Activated CD4-positive, CD25-positive, alpha-beta regulatory T cell (primary cell): ENCODE measurements at places on chromosomes 11 and 22.
A peak's percentile ranks its signal among the peaks of the same experiment; 100 is the strongest.

GRCh38 chr11:20544603-20545237 is 54.7 kb upstream of the SLC6A5 start:
- no peak for DNase-seq

DNA sequence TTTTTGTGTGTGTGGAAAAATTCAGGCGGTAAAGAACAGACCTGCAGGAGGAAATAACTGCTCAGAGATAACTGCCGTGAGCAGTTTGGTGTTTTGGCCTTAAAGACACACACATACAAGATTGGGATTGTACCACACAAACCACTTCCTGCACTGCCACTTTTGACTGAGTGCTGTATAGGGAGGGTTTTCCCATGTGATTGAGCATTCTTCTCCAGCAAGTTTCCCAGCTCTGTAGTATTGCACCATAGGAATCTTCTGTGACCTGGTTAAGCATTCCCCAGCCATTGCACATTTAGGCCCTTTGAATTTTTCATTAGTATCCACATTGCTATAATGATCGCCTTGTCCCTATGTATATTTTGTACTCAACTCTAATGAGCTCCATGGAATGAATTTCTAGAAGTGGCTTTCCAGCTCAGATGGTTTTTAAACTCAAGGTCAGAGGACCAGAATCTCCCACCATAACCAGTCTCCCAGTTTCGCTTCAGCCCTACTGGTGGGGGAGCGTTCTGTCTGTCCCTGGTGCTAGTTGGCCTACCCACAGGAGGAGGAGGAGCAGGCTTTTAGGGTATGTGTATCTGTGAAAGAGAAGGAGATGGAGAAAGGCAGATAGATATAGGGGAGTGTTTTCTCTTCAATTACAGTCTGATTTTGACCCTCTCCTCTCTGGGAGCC is 9.3 kb downstream of the CD82 start:
- DNase-seq = no peak

DNA sequence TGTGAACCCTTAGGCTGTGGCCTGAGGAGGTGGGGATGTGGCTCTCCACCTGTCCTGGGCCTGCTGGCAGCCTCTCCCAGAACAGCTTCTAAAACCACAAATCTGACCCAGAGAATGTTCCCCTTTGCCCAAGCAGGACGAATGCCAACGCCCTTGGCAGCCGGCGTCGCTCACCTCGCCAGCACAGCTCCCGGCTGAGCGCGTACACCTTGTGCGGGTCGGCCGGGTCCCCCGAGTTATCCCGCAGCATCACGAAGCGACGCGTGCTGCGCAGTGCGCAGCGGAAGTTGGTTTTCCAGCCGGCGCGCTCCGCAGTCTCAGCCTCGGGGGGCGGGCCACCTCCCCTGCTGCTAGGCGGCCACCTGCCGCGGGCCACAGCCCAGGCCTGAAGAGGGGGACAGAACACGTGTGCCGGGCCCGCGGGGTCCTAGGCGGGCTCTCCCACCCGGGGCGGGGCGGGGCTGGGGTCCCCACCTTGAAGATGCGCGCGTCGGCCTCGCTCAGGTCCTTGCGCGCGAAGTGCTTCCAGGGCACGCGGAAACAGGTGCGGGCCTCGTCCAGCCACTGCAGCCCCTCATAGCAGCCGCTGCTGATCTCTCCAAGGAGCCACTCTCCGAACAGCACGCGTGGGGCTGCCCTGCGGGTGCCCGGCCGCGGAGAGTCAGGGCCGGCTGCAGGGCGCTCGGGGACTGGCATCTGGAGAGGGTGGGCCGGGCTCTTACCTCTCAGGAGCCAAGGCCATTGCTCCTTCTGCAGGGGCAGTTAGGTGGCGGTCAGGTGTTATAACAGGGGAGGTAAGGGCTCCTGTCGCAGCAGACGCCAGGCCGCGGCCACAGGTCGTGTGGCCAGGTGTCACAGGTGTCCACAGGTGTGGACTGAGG is 887 bp downstream of the IRF7 start:
- DNase-seq = no peak

- DNase-seq = no peak
Observed at GRCh38 chr11:1567052-1567720, 4.9 kb downstream of the DUSP8 start.

DNA sequence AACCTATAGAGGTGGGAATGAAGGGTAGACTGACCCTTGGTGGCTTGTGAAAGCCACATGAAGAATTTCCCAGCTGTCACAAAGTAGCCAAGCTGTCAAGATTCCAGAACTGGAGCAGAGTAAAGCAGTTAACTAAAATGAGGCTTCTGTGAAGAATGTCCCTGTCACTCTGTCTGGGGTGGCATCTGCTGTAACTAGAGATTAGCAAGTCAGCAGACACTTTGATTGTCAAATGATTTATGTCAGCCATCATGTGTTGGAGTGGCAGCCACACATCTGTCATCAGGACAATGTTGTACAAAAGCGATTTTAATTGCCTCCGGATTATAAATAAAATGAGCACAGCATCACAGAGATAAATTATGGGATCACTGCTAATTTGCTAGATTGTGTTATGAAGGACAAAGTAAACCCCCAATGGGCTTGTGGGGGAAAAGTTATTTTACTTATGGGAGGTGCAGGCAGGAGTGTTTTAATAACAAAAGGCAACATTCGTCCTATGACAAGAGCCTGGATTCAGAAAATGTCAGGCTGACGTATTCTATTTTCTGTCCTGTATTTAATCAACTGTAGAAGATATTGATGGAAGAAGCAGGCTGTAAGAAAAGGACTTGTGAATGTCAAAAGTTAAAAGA is 270.9 kb downstream of the FAM181B start:
- DNase-seq = no peak

- no peak for DNase-seq
Observed at GRCh38 chr11:65503368-65503948, 4.6 kb downstream of the MALAT1 start.

DNA sequence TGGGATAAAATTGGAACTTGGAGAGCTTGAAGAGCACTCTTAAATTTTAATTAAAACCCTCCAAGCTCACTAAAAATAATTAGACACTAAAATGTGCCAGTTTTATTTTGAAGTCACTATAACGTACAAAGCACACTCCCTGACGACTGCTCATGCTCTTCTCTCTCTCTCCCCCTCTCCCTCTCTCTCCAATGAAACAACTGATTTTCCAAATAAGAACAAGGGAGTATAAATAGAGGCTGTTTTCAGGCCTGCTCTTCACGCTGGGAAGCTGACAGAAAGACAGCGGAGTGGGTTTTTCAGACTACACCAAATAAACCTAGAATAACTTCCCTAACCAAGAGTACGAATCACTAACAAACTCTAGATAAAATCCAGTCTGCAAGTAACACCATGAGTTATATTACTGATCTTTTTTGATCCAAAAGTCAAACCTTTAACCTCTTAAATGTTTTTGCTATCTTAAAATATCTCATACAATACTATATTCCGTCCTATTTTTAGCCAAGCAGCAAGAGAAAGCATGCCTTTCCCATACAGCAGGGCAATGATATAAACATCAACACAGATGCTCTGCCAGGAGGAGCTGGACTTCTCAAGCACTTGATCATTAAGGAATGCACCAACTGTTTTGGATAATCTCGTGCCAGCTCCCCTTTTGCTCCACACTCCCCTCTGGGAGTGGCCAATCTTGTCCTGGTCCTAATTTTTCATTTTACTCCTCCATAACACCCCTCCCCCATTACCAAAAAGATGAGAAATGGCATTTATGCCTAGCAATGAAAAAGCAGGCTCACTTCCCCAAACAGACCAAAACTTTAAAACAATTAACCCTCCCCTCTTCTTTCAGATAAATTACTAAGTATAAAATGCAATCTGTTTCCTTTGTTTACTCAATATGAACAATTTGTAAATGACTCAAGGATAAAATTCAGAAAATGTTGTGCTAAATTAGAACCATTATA is 116.9 kb downstream of the SOX6 start:
- no peak for DNase-seq

GRCh38 chr11:80822308-80822707 is 1381.5 kb upstream of the TENM4 start:
- no peak for DNase-seq

GRCh38 chr22:50258361-50259292 is 2.9 kb downstream of the MAPK12 start:
- DNase-seq = no peak

GRCh38 chr11:17822401-17822781 is 87.8 kb downstream of the KCNC1 start:
- no peak for DNase-seq

DNA sequence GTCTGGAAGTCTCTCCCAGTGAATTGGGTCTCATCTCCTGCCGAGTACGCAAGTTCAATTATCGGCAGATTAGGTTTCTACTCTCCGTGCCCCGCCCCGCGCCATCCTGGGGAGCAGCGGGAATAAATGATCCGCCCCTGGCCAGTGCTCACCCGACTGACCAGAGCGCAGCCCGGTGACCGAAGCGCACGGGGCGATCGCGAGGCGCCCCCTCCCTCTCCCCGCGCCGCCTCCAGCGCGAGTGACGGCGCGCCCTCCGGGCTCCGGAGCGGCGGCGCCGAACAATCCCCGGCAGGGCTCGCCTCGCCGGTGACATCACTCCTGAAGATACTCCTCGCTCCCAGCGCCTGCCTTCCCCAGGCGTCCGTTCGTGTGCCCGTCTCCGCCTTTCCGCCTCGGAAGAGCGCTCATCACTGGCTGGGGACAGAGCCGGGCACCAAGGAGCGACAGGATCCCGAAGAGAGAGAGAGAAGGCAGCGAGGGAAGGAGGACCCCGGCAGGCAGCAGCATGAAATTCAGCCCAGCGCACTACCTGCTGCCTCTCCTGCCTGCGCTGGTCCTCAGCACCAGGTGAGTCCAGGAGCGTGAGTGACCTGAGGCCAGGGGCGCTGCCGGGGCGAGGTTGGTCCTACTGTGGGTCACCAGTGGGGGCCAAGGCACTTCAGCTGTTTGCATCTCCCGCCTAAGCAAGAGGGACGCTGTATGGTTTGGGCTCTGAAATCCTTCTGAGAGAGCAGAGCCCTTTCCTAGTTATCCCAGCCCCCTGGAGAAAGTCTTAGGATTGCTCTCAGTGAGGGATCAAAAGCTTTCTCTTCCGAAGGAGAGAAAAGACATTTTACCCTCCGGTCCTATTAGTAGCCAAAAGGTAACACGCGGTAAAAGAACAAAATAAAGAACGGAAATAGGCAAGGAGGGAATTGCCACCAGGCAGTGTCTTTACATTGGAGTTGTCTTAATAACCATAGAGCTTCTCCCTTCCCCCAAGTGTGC is at the start of gene LUZP2:
LUZP2 (plus strand) TSS at position 318 of the 990 bp plus-strand sequence.
- no peak for DNase-seq

- DNase-seq = no peak
Observed at GRCh38 chr11:2213384-2213842, 41.8 kb upstream of the TH start.

DNA sequence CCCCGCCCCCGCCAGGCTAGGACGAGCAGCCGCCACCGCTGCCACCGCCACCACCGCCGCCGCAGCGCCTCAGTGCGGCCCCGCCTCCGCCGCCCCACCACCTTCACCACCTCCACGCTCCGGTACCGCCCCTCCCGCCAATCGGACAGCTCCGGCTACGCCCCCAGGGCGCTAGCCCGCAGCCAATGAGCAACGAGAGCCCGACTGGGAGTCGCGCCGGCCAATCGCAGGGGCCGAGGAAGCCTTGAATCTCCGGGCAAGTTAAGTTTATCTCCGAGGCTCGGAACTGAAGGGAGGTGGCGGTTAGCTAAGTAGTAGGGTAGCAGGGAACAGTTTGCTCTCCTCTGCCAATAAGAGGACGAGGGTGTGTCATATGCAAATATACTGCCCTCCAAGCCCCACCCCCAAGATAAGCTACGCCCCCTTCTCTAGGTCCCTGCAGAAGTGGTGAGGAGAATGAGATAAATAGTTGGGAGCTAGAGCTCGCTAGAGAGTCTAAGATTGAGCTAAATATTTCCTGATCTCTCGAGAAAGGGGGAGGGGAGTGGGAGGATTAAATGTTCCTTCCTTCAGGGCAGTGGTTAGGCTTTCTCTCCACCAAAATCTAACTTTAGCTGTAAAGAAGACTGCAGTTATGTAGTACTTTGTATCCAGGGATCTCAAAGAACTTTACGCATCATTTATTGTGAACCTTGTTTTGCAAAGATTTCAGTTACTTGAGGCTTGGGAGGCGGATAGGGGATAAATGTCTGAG is at the start of gene SESN3:
SESN3 (minus strand) TSS at position 76 of the 754 bp plus-strand sequence. CDS start 342 bp downstream, outside the sequence.
- DNase-seq = peak; percentile 96

GRCh38 chr11:2099516-2100349 is 39.5 kb downstream of the IGF2 start:
- no peak for DNase-seq

DNA sequence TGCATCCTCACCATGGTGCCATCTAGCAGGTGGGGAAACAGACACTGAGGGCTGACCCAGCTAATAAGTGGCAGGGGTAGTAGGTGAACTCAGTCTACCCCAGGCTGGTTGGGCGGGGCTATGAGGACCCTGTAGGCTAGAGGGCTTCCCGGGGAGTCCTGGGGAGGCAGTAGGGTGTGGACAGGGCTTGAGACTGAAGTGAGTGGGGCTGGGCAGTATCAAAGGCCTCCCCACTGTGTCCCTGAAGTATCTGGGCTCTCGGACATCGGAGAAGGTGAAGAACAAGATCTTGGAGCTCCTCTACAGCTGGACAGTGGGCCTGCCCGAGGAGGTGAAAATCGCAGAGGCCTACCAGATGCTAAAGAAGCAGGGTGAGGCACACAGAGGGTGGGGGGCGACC is 11.4 kb downstream of the GGA1 start:
- no peak for DNase-seq

GRCh38 chr11:117855912-117856651 is 20.4 kb downstream of the FXYD6 start:
- DNase-seq = no peak
